Erythroblast (primary cell): ENCODE measurements at places on chromosomes 16 and 17.

DNA sequence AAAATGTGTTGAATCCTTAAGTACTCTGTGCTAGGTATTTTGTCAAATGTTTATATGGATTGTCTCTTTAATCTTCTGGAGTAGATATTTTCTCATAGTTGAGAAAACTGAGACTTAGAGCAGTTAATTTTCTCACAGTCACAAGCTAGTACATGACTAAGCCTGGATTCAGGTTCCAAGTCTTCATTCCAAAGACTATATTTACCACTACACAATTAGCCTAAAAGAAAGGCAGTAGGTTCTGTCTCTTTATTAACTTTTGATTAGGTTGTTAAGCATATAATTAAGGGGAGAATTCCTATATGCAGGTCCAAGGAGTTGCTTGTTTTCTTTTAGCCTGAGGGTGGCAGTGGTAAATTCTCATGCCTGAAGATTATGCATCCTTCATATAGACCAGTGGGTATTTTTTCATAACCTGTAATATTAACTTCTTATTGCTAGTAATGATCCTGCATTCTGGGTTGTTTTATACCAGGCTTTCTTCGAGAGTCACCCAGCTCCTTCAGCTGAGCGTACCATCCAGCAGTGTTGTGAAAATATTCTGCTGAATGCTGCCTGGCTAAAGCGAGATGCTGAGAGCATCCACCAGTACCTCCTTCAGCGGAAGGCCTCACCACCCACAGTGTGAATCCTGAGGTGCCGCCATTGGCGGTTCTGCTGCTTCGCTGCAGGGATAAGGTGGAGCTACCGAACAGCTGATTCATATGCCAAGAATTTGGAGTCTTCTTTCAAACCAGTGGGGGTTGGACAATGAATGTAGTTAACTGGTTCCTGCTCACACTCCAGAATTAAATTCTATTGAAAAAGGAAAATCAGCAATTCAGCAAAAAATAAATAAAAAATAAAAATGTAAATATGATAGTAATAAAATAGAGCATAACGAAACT is 28.2 kb upstream of the KPNB1 start:
- DNase-seq, result no peak

GRCh38 chr16:49556249-49556605 is 182.6 kb downstream of the C16orf78 start:
- DNase-seq, result no peak

DNA sequence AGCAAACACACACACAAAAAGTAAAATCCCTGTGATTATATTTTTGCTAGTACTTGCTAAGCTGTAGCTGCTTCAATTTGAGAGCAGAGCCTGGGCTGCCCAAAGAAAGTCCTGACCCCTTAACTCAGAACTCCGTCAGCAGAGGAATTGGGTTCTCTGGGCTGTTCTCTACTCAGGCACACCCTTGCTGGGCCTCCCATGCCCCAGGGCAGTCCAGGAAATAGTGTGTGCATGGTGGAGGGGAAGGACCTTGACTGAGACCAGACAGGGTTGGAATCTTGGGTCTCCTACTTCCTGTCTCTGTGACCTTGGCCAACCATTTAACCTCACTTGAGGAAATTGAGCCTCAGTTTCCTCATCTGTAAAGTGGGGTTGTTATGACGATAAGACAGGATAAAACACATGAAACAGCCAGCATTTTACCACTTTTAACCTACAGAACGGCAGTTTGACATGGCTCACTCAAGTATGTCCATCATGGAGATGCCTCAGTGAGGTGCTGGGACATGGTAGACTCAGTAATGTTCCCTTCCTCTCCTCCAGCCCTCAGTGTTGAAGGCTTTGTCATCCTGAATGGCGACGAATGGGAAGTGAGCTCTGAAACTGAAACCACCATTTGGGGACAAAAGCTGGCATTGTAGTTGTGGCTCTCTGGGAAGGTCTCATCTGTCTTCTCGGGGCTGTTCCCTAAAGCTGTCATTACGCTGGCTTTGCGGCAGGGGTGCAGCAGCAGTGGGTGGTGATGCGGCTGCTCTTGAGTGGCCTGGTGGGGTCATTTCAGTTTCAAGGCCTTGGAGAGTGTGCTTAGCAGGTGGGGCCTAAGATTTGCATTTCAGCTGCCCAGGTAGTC is 74.9 kb downstream of the CMIP start:
- no peak for DNase-seq

DNA sequence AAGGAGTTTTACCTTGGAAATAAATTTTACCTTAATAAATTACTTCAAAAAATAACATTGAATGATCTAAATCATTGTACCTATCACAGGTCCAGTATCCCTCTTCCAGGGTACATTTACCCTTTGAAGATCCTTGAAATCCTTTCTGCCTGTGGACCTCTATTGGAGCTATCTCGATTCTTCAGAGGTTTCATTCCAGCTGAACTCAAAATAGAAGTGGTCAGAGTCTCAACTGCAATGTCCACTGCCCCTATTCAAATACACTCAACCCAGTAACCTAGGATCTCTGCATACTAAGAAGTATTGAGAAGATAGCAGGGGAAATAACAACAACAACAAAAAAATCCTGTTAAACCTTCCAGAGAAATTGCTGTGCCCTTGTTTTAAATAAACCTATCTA is 9.3 kb downstream of the ABCA5 start:
- DNase-seq, result no peak
